Stimulated activated CD8-positive, alpha-beta memory T cell treated with anti-CD3 and anti-CD28 coated beads, Interleukin-4, amount 100 ng/mL, for 48 hours (primary cell): ENCODE measurements at places on chromosomes 12 and 14.

GRCh38 chr14:81855007-81855406 lies 321.4 kb upstream of the SEL1L start:
- DNase-seq = no peak

DNA sequence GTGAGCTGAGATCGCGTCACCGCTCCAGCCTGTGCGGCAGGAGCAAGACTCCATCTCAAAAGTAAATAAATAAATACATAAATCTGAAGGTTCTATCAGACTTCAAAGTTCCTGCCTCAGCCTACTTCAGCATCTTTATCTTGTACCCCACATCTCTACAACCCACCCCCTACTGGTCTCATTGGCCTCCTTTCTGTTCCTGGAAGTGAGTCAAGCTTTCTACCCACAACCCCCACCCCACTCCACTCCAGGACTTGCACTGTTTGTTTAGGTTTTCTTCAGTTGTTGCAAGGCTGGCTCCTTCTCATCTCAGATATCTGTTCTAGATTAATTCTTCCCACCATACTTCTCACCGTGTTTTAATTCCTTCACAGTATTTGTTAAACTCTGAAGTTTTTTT lies 714 bp upstream of the PSMC6 start:
- peak; percentile 65 for DNase-seq

DNA sequence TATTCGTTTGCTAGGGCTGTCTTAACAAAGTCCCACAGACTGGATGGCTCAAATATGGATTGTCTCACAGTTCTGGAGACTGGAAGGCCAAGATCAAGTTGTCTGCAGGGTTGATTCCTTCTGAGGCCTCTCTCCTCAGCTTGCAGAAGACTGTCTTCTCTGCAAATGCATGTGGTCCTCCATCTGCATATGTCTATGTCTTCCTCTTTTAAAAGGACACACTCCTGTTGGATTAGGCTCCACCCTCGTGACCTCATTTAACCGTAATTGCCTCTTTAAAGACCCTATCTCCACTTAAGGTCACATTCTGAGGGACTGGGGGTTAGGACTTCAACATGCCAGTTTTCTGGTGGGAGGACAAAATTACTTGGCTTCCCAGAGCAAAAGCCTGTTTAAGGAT lies 123.3 kb downstream of the SLC38A6 start:
- no peak for DNase-seq

GRCh38 chr12:128009108-128009507 lies 257.9 kb upstream of the TMEM132C start:
- DNase-seq = no peak

DNA sequence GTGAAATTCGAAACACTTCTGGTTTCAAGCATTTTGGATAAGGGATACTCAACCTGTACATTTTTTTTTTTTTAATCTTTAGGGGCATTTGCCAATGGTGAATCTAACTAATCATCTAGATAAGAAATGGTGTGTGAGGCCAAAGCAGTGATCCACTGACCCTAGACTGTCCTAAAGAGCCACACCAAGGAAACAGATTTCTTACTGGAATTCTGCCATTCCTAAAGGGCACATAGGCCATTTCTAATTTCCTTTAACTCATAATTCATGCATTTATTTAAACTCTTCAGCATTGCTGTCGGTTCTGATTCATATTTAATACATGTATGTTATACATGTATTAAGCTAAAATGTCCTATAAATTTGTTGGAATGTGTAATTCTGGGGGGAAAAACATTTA lies 47.2 kb downstream of the FRS2 start:
- DNase-seq = no peak

DNA sequence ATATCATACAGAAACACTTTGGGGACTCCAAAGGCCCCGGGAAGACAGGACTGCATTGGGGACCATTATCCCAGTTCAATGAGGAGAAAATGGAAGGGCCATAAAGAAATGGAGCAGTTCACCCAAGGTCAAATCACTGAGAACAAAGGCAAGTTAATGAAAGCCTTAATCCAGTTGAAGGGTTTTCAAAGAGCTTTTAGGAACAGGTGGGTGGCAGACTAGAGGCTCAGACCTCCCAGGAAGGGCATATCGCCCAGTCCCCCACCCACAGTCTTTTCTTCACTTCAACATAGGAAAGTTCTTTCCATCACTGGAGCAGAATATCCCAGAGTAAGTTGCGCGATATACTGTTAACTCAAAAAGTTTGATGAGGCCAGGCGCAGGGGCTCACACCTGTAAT lies 136.1 kb upstream of the CCND2 start:
- no peak for DNase-seq

- DNase-seq = no peak
Measured at GRCh38 chr12:122192441-122192840, 9.5 kb downstream of the LRRC43 start.
